ENCODE measurements at places on chromosomes 1 and 21. TPM values are rescaled to one million over a fixed set of nuclear protein-coding genes. Genes with fewer than 3 reads are reported as not detected.

DNA sequence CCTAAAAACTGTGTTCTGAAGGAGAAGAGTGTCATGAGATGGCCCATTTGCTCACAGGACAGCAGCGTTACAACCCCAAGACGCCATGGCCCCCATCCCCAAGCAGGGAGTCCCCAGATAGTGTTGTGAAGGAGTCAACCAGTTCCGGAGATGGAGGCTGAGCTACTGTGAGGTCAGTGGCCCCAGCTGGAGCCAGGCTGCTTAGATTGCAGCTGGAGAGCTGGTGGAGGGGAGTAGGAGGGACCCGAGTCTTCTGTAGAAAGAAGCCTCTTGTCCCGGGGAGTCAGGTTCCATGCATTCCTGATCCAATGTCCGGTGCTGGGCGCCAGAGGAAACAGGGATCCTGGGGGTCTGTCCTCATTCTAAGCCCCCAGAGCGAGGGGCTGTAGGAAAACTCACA lies 93.5 kb upstream of the SIM2 start:
- DNase-seq: no peak

- DNase-seq: no peak
Observed at GRCh38 chr1:178544531-178544930, 31.6 kb downstream of the TEX35 start.

GRCh38 chr1:98906809-98907208 lies 97.9 kb downstream of the PLPPR5 start:
- DNase-seq: no peak

DNA sequence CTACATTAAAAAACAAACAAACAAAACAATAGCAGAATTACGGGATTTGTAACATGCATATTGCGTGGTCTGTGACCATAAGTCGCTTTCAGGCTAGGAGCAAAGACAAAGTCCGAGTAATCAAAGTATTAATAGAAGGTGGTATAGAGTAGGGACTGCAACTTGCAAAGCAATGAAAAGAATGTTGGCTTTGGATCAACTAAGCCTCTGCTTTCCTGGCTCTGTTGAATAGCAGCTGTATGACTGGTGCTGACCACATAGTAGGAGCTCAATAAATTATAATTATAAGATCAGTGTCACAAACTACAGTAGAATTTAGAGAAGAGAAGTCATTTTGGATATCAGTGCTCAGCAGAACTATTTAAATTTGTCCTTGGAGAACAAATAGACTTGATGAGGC lies 586.4 kb downstream of the DPYD start:
- DNase-seq: no peak

GRCh38 chr1:193703121-193703520 lies 516.7 kb upstream of the B3GALT2 start:
- DNase-seq: no peak

DNA sequence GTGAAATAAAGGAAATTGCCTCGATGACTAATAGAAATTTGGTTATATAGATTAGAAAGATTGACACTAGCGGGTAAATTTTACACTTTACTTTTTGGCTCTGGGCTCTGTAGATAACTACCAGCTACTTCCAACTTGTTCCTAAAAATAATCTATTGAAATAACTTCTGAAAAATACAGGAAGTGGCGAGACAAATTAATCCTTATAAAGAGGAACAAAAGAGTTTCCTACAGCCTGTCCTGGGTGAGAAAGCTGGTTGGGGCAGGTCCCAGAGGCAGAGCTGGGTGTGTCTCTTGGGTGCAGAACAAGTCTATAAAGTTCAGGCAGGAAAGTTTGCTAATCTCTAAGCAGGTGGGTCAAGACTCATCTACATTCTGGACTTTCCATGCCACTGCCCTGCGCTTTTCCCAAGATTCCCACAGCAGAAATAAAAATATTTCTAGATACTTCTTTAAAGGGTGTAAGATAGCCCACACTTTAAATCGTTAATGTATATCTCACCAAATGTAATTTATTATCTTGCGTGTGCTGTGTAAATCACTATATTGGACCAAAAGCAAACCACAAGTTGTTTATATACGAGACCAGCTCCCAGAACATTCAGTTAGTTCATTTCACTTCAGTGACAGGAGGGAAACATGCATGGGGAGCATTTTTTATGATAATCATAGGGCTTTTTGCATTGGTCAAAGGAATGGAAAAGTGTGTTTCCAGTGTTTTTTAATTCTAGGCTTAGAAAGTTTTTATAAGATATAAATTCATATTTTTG lies 70.1 kb upstream of the NRIP1 start:
- peak; percentile 23 for DNase-seq

DNA sequence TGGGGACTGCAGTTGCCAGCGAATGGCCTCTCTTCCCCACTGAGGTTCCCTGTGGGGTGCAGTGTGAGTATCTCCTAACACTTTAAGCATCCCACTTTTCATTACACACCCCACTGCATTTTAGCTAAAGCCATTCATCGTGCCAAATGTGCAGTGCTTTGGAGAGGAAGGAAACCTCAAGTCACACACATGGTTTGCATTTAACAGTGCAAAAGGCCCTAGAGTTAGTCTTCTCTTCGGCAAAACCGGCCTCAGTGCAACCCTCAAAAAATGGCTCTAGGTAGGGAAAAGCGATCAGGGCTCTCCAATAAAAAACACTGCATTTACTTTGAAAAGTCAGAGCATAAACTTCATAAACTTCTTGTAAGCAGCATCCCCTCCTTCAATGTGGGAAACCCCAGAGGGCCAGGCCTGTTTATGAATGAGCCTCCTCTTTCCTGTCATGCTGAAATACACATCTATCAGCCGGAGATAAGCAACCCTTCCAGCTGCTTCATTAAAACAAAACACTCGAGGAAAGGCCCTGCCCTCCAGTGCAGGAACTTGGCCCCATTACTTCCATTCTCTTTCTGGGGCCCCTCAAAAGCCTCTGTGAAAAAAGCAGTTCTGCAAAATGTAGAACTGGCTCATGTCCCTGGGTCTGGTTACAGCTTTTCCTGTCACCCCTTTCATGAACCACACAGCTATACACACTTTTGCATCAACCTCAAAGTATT lies 184.0 kb downstream of the CDC7 start:
- DNase-seq: no peak

GRCh38 chr1:27000090-27000816 lies 6.8 kb downstream of the TRNP1 start:
- no peak for DNase-seq

- no peak for DNase-seq
Observed at GRCh38 chr1:16321176-16321867, 31.0 kb downstream of the FBXO42 start.

- DNase-seq: no peak
Observed at GRCh38 chr21:45592208-45592619, 50.0 kb upstream of the SLC19A1 start.

DNA sequence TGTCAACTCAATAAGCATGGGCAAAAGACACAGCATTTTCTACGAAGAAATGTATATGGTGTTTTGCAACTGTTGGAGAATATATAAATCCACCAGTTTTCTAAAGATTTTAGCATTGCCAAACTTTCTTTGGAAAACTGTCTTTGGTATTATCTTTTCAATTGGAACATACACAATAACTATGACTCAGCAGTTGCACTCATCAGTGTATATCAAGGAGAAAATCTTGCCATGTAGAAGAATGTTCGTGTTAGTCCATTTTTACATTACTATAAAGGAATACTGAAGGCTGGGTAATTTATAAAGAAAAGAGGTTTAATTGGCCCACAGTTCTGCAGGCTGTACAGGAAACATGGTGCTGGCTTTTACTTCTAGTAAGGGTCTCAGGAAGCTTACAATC lies 41.1 kb downstream of the PRKAA2 start:
- DNase-seq: no peak

- no peak for DNase-seq
Observed at GRCh38 chr1:241900381-241900780, 52.4 kb downstream of the EXO1 start.

- DNase-seq: no peak
Observed at GRCh38 chr1:28244549-28245251, 8.8 kb downstream of the ATP5IF1 start.

DNA sequence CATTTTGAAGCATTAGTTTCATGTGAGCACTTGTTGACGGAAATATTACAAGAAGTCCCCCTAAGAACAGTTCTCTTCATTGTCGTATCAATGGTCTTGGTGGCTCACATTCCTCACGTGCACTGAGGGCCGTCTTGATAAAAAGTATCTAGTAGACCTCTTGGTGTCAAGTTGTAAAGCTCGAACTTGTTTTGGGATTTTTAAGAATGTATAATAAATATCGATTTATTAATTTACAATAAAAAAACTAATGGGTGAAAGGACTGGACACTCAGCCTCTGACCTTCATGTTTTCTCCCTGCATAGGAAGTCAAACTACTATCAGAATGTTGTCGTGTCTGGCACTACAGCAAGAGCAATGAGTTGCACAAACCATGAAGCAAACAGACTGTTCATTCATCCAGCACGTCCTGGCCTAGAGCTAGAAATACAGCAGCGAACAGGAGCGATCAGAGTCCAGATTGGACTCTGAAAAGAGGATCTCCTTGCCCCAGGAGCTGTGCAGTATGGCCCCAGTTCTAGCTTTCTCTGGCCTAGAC lies 319.2 kb downstream of the SMYD3 start:
- DNase-seq: no peak

GRCh38 chr1:111052246-111052645 lies 87.6 kb downstream of the DRAM2 start:
- no peak for DNase-seq

- DNase-seq: no peak
Observed at GRCh38 chr1:205669341-205670149, 10.8 kb downstream of the SLC45A3 start.

DNA sequence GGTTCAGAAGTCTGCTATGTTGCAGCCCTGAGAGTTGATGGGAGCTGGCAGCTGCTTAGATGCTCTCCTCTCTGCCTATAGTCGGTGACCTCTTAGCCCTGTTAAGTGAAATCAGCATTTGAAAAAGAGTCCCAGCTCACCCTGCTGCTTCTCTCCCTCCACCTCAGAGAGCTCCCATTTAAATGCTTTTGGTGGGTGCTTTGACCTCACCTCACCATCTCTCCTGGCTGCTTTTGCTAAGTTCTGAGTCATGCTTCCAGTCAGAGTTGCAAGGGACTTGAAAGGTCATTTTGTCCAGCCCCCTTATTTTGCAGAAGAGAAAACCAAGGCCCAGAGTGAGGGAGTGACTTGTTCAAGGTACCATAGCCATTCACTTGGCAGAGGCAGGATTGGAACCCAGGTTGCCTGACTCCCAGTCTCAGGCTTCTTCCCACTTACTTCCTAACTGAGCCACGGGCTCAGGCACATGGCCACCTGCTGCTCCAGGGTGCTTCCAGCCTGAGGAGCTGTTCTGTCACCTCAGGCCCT lies 3.3 kb downstream of the MAPKAPK2 start:
- DNase-seq: no peak

- no peak for DNase-seq
Observed at GRCh38 chr1:10823000-10823401, 26.6 kb upstream of the CASZ1 start.

- DNase-seq: no peak
Observed at GRCh38 chr1:220888417-220888986, 9.3 kb downstream of the HLX start.

DNA sequence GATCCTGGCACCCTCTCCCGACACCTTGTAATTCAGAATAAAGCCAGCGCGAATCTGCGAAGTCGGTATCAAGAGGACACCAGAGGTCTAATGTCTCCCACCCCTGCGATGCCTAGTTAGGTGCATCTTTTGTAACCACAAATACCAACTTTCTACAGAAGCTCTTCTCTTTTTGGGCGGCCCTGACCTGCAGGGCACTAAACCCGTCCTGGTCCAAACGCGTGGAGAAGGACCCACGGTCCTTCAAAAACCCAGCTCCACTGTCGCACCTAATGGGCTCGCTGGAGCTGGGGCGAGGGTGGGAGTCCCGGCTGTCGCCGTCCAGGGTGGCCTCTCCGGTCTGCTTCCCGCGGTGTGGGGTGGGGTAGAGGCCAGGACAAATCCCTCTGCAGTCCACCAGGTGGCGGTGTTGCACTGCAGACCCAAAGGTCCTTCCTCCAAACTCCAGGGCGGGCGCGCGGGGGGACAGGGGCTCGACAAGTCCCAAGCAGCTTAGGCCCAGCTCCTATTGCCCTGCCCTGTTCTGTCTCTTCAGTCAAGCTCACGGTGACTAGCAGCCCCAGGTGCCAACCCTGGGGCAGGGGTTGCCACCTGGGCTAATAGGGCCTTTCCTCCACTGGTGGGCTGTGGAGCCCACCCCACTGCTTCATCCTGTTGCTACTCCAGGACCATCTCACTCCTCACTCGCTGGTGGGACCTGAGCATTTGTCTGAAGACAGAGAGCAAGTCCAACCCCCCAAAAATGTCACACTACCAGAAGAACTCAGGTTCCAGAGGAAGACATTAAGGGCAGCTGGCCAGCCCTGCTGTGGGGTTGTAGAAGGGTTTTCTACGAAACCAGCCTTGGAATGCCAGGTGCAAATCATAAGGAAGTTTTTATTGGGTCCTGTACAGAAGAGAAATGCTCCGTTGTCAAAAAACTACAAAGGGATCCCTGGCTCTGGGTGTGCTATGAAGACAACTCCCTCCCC lies 2.8 kb downstream of the HES3 start:
- DNase-seq: peak; percentile 72

- DNase-seq: peak; percentile 48
Observed at GRCh38 chr1:155002464-155003226, at the start of gene ZBTB7B. ZBTB7B (plus strand) TSS chr1:155002802; CDS start chr1:155014661, 11,859 bp downstream.

DNA sequence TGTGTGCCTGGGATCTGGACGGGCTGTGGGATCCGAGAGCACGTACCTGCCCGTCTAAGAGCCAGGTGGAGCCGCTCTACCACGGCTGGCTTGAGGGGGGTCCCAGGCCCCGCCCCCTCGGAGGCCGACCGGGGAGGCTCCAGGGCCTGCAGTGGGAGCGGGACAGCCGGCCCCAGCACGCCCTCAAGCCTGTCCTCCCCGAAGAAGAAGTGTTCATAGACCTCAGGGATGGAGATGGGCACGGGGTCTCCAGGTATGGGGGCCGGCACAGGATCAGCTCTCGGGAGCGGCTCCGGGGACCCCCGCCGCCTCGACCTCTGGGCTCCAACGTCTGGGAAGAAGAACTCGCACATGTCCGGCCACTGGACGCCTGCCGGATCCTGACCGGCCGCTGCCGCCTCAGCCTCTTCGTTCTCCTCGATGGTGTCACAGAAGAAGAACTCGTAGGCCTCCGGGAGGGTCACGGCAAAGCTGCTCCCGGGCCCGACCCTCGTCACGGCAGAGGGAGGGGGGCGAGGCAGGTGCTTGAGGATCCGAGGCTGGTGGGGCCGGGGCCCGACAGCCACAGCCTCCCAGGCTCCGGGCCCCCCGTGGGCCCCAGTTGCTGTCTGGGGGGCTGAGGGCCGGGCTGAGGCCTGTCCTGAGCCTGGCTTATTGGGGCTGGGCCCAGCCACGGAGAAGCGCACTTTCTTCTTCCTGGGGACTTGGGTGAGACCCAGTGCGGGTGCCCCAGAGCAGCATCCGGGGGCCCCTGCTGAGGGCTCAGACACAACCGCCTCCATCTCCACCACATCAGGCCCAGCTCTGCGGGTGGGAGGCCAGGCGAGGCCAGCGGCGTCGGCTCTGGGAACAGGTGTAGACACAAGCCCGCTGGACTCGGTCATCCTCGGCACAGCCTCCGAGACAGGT lies 2.8 kb downstream of the PERM1 start:
- DNase-seq: no peak

S100A2 gene
- total RNA-seq: 17.9 TPM

COX20 gene
- 18.8 TPM for total RNA-seq

SERTAD4 gene
- 0.23 TPM for total RNA-seq

G0S2 gene
- total RNA-seq: 3.2 TPM

C1QC gene
- total RNA-seq: not detected

GBP1 gene
- total RNA-seq: 1.8 TPM

EFNA1 gene
- 49.8 TPM for total RNA-seq

SPATA6 gene
- 2.1 TPM for total RNA-seq

SIK1 gene
- 29.7 TPM for total RNA-seq

GPN2 gene
- 37.2 TPM for total RNA-seq

BCL2L15 gene
- 18.2 TPM for total RNA-seq

TAL1 gene
- total RNA-seq: not detected

PRELP gene
- total RNA-seq: 0.13 TPM

PRRX1 gene
- not detected for total RNA-seq
